ENCODE measurements at places on chromosomes 2 and 18. TPM values are rescaled to one million over a fixed set of nuclear protein-coding genes. Genes with fewer than 3 reads are reported as not detected.

GRCh38 chr18:22186484-22186971 lies 17.1 kb downstream of the GATA6 start:
- H3K4me3 ChIP-seq = no peak overlapping the region
- no peak for DNase-seq
- no peaks in the 10 kb centered on the region for H3K4me1 ChIP-seq
- H3K27me3 ChIP-seq = peaks cover 2% of the 10 kb centered on the region
- H3K36me3 ChIP-seq = no peaks in the 10 kb centered on the region

DNA sequence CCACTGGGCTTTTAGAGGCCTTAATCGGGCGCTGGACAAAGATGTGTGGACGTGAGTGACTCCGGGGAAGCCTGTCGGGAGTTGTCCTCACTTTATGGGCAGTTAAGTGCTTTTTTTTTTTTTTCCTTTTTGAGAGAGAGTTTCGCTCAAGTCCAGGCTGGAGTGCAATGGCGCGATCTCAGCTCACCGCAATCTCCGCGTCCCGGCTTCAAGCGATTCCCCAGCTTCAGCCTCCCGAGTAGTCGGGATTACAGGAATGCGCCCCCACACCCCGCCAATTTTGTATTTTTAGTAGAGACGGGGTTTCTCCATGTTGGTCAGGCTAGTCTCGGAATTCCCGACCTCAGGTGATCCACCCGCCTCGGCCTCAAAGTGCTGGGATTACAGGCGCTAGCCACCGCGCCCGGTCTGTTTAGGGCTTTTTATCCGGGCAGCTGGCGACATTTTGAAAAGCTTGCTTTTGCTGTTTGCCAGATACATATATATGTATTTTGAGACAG lies 1.5 kb downstream of the MSH6 start:
- H3K36me3 ChIP-seq = no peaks in the 10 kb centered on the region
- peak; percentile 25 for DNase-seq
- H3K27me3 ChIP-seq = no peaks in the 10 kb centered on the region
- H3K4me3 ChIP-seq = peak overlapping the region; percentile 79
- peaks cover 14% of the 10 kb centered on the region for H3K4me1 ChIP-seq
- H3K27ac ChIP-seq = peak overlapping the region; percentile 52

DNA sequence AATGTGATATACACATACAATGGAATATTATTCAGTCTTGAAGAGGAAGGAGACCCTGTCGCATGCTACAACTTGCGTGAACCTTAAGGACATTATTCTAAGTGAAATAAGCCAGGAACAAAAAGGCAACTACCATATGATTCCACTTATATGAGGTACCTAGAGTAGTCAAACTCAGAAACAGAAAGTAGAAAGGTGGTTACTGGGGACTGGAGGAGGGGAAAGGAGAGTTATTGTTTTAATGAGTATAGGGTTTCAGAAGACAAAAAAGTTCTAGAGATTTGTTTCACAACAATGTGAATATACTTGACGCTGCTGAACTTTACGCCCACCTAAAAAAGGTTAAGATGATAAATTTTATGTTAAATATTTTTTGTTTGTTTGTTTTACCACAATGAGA lies 47.0 kb downstream of the CXCR4 start:
- H3K27me3 ChIP-seq = no peaks in the 10 kb centered on the region
- no peak overlapping the region for H3K4me3 ChIP-seq
- no peak for DNase-seq
- H3K36me3 ChIP-seq = no peaks in the 10 kb centered on the region

DNA sequence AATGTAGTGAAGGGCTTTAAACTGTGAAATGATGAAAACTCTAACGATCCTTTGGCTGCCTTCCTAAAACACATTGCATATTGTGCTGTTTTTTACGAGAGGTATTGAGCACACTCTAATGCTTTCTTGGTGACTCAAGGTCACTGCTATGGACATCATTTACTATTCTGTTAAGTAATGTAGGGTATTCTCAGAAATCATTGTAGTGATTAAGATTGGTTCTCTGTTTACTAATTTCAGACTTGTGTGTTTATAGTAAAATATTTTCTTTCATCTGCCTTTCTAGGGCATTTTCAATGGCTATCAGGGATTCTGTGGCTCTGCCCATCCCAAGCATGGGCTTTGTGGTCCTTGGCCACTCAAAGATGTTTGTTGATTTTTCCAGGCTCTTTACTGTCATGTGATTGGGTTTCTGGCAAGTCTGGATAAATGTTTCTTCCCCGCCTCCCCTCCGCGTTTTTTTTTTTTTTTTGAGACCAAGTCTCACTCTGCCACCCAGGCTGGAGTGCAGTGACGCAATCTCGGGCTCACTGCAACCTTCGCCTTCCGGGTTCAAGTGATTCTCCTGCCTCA lies 29.3 kb downstream of the UBE2F start:
- no peak for DNase-seq
- H3K36me3 ChIP-seq = peaks cover 26% of the 10 kb centered on the region
- H3K4me3 ChIP-seq = no peak overlapping the region
- H3K4me1 ChIP-seq = peaks cover 23% of the 10 kb centered on the region
- no peaks in the 10 kb centered on the region for H3K27me3 ChIP-seq

GRCh38 chr2:171810422-171811244 lies 83.4 kb downstream of the SLC25A12 start:
- no peaks in the 10 kb centered on the region for H3K27me3 ChIP-seq
- no peak overlapping the region for H3K4me3 ChIP-seq
- peaks cover 17% of the 10 kb centered on the region for H3K36me3 ChIP-seq

GRCh38 chr2:203579730-203580129 lies 44.6 kb upstream of the RAPH1 start:
- peaks cover 2% of the 10 kb centered on the region for H3K27me3 ChIP-seq
- no peak overlapping the region for H3K4me3 ChIP-seq
- no peaks in the 10 kb centered on the region for H3K36me3 ChIP-seq
- H3K4me1 ChIP-seq = peaks cover 3% of the 10 kb centered on the region
- no peak for DNase-seq
- H3K27ac ChIP-seq = no peak overlapping the region

- peak overlapping the region; percentile 1 for H3K27ac ChIP-seq
- no peaks in the 10 kb centered on the region for H3K36me3 ChIP-seq
- H3K4me3 ChIP-seq = no peak overlapping the region
- H3K4me1 ChIP-seq = peaks cover 8% of the 10 kb centered on the region
Observed at GRCh38 chr18:44887227-44887631, 206.5 kb downstream of the SETBP1 start.

GRCh38 chr2:108128249-108128648 lies 111.5 kb upstream of the SULT1C3 start:
- DNase-seq = no peak
- H3K27me3 ChIP-seq = no peaks in the 10 kb centered on the region
- no peaks in the 10 kb centered on the region for H3K36me3 ChIP-seq
- H3K4me1 ChIP-seq = no peaks in the 10 kb centered on the region
- H3K4me3 ChIP-seq = no peak overlapping the region

GRCh38 chr18:1464444-1465217 lies 560.0 kb downstream of the ADCYAP1 start:
- H3K36me3 ChIP-seq = no peaks in the 10 kb centered on the region
- DNase-seq = no peak
- H3K4me1 ChIP-seq = no peaks in the 10 kb centered on the region
- no peak overlapping the region for H3K4me3 ChIP-seq

DNA sequence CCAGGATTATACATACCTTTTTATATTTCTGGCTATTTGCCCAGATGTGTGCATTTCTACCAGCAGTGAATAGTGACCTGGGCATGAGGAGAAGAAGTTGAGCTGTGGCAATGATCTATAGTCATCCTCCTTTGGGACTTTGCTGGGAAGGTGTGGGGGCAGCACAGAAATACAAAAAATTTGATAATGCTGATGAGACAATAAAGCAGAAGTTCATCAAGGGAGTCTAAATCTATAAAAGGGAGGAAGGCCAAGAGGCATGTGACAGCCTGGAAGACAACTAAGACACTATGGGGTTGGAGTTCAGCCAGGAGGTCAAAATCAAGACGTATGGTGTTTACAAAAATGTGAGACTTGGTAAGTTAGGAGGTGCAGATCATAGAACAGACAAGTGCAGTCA lies 52.2 kb downstream of the FSHR start:
- H3K27me3 ChIP-seq = no peaks in the 10 kb centered on the region
- H3K27ac ChIP-seq = no peak overlapping the region
- no peak for DNase-seq
- H3K36me3 ChIP-seq = no peaks in the 10 kb centered on the region
- no peak overlapping the region for H3K4me3 ChIP-seq

- no peak for DNase-seq
- H3K27ac ChIP-seq = no peak overlapping the region
- H3K36me3 ChIP-seq = no peaks in the 10 kb centered on the region
- no peaks in the 10 kb centered on the region for H3K4me1 ChIP-seq
Observed at GRCh38 chr2:140698636-140699035, 1432.2 kb downstream of the LRP1B start.

GRCh38 chr2:63589148-63589958 lies 590 bp downstream of the MDH1 start:
- no peaks in the 10 kb centered on the region for H3K27me3 ChIP-seq
- peak; percentile 27 for DNase-seq
- peaks cover 3% of the 10 kb centered on the region for H3K36me3 ChIP-seq
- H3K4me1 ChIP-seq = peaks cover 8% of the 10 kb centered on the region
- peak overlapping the region; percentile 76 for H3K4me3 ChIP-seq

- H3K36me3 ChIP-seq = no peaks in the 10 kb centered on the region
- H3K4me3 ChIP-seq = no peak overlapping the region
- H3K27ac ChIP-seq = no peak overlapping the region
- H3K27me3 ChIP-seq = no peaks in the 10 kb centered on the region
- DNase-seq = no peak
Observed at GRCh38 chr2:29876374-29876773, 45.0 kb downstream of the ALK start.

DNA sequence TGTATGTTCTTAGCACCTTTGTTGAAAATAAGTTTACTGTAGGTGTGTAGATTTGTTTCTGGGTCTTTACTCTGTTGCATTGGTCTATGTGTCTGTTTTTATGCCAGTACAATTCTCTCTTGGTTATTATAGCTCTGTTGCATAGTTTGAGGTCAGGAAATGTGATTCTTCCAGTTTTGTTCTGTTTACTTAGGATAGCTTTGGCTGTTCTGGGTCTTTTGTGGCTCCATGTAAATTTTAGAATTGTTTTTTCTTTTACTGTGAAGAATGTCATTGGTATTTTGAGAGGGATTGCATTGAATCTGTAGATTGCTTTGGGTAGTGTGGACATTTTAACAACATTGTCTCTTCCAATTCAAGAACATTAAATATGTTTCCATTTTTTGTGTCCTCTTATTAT lies 69.1 kb downstream of the ANKRD62 start:
- DNase-seq = no peak
- no peak overlapping the region for H3K4me3 ChIP-seq
- H3K36me3 ChIP-seq = no peaks in the 10 kb centered on the region
- H3K27ac ChIP-seq = no peak overlapping the region

GRCh38 chr2:60383401-60384143 lies 169.9 kb downstream of the BCL11A start:
- no peak overlapping the region for H3K4me3 ChIP-seq
- H3K27me3 ChIP-seq = no peaks in the 10 kb centered on the region
- no peak overlapping the region for H3K27ac ChIP-seq
- no peaks in the 10 kb centered on the region for H3K4me1 ChIP-seq
- H3K36me3 ChIP-seq = no peaks in the 10 kb centered on the region
- DNase-seq = no peak

DNA sequence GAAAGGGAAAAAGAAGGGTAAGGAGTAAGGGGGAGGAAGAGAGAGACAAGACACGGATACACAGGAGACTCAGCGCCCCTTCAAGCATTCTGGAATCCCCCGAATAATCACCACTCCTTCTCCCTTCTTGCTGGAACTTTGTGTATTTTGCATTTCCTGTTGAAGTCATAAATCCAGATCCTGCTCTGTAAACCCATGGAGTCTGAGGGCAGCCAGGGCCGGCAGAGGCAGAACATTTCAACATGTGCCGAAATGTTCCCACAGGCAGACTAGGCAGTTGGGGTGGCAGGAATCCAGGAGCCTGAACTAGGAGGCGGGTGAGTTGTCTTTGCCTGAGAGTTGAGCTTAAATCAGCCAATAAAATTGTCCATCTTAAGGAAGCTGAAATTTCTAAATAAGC lies 193.1 kb downstream of the SH3RF3 start:
- no peak for DNase-seq
- H3K4me3 ChIP-seq = no peak overlapping the region
- no peaks in the 10 kb centered on the region for H3K36me3 ChIP-seq
- peaks cover 6% of the 10 kb centered on the region for H3K4me1 ChIP-seq
- no peaks in the 10 kb centered on the region for H3K27me3 ChIP-seq
- no peak overlapping the region for H3K27ac ChIP-seq

DNA sequence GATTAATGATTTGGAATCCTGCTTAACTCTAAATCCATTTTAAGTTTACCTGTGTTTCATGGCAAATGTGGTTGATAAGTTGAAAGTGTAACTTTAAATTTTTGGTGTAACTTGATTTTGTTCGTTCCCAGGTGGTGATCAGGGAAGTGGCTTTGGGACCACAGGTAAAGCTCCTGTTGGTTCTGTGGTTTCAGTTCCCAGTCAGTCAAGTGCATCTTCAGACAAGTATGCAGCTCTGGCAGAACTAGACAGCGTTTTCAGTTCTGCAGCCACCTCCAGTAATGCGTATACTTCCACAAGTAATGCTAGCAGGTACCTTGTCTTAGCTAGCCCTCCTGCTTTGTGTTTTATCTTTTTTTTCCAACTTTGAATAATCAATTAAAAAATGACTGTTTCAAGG lies 62.8 kb downstream of the AGFG1 start:
- no peaks in the 10 kb centered on the region for H3K27me3 ChIP-seq
- H3K4me3 ChIP-seq = no peak overlapping the region
- peaks cover 69% of the 10 kb centered on the region for H3K36me3 ChIP-seq
- DNase-seq = no peak
- H3K27ac ChIP-seq = no peak overlapping the region

DNA sequence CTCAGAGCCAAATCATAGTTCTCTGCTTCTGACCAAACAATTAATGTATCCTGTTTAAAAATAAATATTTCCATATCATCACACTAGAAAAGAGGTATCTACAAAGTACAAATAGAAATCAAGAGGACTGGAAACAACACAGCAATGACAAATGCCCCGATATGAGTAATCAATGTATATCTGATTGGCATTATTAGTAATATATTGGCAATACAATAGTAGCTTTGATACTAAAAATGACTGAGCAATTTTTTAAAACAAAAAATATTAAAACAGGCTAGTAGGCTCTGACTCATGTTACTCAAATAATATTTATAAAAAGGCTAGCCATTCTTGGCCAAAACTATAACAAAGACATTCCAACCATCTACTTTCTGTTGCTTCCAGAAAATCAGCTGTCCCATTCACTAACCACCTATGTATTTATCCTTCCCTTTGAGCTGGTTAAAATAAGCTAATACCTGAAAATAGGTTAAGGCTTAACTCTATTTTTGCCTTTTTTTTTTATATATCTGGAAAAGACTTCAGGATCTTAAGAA lies 13.3 kb downstream of the PPP4R3B start:
- no peaks in the 10 kb centered on the region for H3K27me3 ChIP-seq
- no peaks in the 10 kb centered on the region for H3K4me1 ChIP-seq
- H3K27ac ChIP-seq = no peak overlapping the region

Gene CHST9
- not detected for total RNA-seq

Gene TNFRSF11A
- 10.9 TPM for total RNA-seq

Gene SNRNP200
- 236 TPM for total RNA-seq

Gene TMEM200C
- not detected for total RNA-seq

Gene FAM110C
- total RNA-seq = 8.5 TPM

Gene TANK
- total RNA-seq = 68.9 TPM

Gene ARHGEF4
- 0.11 TPM for total RNA-seq

Gene DCDC2C
- total RNA-seq = not detected

Gene IL1RN
- 0.52 TPM for total RNA-seq

Gene GCG
- not detected for total RNA-seq

All from natural killer cell (primary cell).